Stimulated activated CD4-positive, alpha-beta T cell treated with anti-CD3 and anti-CD28 coated beads, Interleukin-15, amount 100 ng/mL, for 48 hours (primary cell): ENCODE measurements at places on chromosomes 4 and X.

DNA sequence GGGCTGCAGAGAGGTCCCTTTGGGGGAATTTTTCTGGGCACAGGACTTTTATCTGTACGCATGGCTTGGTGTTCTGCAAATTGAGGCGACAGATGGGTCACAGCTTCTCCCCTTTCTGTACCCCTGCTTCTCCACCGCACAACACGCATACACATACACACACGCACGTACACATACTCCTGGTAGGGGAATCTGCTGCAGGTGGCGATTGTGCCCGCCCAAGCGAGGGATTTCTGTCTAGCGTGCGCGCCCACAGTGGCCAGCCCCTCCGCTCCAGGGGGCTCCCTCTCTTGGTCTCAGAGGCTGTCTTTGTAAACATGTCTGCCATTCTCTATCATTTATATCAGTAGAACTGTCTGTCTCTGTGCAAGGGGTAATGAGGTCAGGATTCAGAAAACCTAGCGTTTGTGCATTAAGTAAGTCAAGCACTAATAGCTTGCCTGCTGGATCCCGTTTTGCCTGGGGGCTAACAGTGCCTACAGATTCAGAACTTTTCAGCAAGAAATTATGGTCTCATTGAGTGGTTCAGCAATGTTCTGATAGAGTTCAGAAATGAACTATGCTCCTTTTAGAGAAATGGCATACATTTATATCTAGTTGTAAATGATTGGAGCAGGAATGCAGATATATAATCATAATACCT is 2.2 kb downstream of the GRID2 start:
- no peak for DNase-seq

GRCh38 chr4:137655302-137655701 is 123.0 kb upstream of the PCDH18 start:
- no peak for DNase-seq

- DNase-seq, result no peak
Measured at GRCh38 chrX:134095366-134095765, 110.0 kb upstream of the GPC3 start.

DNA sequence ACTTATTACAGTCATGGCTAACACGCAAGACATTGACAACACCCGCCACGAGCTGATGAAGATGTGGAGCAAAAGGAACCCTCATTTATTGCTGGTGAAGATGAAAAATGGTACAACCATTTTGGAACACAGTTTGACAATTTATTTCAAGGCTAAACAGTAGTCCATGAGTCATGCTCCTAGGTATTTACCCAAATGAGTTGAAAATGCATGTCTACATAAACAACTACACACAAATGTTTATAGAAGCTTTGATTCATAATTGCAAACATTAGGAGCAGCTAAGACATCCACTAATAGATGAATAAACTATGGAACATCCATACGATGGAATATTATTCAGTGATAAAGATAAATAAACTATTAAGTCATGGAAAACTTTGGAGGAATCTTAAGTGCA is 580.1 kb downstream of the RAPGEF2 start:
- DNase-seq, result no peak

- DNase-seq, result no peak
Measured at GRCh38 chrX:9846631-9847030, 60.4 kb downstream of the SHROOM2 start.

GRCh38 chr4:54958236-54958635 is 167.2 kb downstream of the KDR start:
- DNase-seq, result no peak

DNA sequence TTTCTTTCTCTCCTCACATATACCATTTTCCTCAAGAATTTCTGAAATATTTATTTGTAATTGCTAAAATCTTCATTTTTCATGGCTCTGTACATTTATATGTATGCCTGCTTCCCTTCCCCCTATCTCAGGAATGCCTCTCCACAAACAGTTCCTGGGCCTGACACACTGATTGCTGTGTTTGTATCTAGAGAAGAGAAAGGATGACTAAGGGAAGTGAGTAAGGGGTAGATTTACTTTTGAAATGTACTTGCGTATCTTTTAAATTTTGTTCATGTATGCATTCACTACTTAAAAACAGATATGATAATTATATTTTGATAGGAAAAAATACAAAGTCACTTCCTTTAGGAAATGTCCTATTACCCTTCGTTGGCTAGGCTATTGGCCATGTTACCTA is 790.8 kb downstream of the PCDH18 start:
- DNase-seq, result no peak

DNA sequence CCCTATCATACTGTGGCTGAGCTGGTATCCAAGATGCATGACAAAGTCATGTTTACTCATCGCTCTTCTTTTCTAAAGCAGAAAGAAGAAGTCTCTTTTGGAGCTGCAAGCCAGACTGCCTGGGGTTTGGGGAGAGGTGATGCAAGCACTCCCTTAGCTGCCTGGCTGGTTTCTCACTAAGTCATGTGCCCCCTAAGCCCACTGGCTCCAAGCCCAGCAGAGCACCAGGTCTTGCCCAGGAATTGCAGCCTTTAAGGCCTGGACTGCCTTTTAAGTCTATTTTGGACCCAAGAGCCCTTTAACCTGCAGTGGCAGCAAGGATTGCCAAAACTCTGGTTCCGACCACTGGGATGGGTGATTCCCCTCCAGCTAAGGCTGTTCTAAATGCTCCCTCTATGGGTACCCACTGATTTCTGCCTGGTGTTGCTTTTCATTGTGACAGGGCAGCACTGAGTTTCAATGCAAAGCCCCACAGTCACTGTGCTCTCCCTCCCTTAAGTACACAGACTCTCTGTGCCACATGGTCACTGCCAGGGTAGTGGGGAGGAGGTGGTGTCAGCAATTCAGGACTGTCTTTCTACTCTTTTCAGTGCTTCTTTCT is 548.6 kb downstream of the TLL1 start:
- no peak for DNase-seq

DNA sequence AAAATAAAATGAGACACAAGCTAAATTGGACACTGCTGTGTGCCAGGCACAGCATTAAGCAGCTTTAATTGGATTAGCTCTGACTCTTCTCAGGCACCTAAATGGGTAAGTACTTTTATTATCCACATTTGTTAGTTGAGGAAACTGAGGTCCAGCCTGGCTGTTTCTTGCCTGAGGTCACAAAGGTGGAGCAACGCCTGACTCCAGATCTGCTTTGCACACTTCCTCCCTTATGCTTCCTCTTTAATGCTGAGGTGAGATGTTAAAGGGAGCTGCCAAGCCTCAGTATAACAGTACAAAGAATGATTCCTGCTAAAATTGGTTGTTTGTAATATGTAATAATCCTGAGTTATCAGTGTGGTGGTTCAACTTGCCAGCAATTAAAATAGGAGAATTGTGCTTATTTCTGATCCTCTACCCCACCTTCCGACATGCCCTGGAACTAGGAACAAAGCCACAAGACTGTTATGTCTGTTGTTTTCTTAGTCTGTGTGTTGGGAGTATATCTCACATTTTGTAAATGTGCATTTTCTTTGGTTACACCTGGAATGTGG is 74.4 kb downstream of the AFF1 start:
- no peak for DNase-seq

DNA sequence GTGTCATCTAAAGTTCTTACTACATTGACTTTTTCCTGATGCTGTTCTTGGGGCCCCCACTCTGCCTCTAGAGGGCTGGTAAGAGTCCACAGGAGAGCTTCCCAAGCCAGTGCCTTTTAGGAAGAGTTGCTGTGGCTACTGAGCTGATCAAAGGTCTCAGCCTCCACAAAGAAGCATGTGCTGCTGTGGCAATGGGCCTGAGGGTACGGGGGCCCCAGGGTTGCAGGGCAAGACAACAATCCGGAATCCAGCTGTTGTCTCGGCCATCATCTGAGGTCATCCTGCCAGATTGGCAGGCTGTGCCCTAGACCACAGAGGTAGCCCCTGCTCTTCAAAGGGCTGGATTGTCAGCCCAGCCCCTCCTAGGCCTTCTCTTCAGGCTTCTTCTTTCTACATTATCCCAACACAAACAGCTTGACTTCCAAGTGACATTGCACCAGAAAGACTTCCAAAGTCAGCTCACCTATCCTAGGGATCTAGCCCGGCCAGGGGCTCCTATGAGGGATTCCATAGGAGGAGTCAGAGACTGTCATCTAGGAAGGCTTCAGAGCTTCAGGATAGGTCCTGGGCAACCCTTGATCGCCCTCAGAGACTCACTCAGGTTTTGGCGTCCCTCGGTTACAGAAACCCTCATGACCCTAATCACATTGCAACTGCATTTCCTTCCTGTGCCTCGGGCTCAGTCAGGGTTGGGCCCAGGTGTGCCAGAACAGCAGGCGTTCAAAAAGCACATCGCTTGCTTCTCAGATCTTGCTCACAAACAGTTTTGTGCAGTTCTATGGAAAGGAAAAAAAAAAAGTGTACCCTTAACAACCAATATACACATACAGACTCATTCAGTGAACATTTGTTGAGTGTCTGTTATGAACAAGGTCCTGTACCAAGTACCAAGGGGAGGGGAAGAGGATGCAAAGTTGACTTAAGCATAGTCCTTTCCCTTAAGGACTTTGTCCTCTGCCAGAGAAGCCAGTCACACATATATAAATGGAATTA is 27.8 kb downstream of the SLC25A5 start:
- no peak for DNase-seq
